ENCODE measurements at places on chromosomes 1 and 21.

GRCh38 chr1:108117945-108118902 lies 81.9 kb downstream of the SLC25A24 start:
- DNase-seq = no peak

GRCh38 chr1:152806576-152806975 lies at the start of gene LCE1C:
Gene LCE1C (minus strand): TSS chr1:152806651. CDS start chr1:152805478, 1,173 bp downstream.
- no peak for DNase-seq

DNA sequence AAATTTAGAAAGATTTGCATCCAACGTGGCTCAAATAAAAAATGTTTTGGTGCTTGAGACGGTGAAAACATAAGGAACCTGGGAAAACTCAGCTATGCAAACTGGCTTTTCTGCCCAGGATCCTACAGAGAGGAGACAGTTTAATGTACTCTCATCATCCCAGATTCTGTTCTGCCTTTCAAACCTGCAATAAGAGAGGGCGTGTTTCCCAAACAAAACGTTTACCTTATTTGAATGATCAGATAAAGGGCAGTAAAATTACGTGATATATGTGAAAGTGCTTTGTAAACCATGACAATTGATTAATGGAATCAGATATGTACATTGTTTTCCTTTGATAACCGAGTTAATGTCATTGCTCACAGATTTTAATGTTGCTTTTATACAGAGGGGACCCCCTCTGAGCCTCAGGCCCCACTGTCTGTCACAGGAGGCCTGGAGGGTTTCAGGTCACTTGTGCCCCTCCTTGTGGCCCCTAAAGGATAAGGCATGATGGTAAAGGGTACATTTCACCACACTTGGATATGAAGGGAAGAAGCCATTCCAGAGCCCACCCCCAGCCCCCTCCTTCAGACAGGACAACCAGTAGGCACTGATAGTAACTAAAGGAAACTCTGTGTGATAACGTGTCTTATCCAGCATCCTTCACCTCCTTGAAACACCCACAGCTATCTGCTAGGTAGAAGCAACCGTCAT lies 157.6 kb downstream of the EDEM3 start:
- no peak for DNase-seq

DNA sequence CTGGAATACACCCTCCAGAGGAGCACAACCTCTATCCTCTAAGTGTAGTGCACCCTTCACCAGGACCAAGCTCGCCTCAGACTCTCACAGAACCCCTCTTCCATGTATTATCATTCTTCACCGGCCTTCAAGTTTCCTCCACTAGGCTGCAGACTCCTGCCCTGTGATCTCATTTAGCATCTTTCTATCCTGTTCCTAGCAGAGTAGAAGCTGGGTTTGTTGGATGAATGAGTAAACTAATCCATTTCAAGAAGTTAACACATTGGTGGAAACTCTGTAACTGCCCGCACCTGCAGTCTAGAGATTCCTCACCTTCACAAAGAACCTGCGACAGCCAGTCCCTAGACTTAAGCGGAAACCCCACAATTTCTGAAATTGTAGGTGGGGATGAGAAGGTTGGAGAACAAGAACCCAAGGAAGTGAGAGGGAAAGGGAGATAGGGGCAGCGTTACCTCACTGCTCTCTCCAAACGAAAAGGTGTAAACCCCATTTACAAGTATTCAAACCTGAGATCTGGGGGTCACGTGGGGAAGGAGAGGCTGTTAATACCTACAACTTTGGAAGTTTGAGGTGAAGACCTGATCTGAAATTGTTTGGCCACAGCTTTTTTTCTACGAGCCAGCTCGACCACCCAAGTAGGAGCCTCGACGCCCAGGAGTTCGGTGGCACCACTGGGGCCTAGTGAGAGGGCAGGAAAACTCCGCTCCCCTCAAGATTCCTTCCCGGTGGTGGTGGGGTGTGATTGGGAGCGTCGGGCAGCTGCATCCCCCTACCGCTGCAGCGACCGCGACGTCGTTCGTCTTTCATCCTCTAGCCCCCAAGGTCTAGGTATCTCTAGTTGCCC lies 1.2 kb downstream of the PTPN14 start:
- peak; percentile 61 for DNase-seq

GRCh38 chr1:152335399-152335798 lies 10.4 kb upstream of the FLG start:
- DNase-seq = no peak

DNA sequence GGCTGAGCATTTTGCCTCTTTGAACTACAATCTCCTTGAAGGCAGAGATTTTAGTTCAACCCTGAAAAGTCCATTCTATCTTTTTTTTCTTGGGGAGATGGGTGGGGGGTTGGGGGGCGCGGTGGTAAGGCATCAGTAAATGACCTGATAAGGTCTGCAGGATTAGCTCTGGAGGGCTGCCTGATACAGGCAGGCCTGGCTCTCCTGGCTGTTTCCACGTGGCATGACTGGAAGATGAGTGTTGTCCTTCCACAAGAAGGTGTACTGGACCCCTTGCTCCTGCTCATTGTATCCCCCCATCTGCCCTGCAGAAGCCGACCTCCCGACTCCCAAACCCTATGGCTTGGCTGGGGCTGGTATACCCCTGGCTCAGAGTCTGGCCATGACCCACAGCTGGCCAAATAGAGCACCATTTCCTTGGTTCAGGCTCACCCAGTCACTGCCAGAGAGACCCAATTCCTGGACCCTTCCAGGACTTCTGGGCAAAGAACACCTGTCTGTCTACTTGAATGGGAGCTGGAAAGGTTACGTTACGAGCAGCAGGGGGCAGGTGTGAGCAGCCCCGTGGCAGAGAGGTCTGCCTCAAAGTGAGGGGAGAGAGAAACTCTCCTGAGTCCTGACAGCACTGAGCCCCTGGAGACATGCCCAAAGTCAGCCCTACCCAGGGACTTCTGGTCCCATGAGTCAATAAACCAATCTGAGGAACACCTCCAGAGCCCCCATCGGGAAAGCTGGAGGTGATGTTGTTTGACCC lies 17.0 kb downstream of the DHRS3 start:
- DNase-seq = no peak

Data from muscle of back (tissue), 13 donors.